ENCODE measurements at places on chromosomes 16 and 17.

DNA sequence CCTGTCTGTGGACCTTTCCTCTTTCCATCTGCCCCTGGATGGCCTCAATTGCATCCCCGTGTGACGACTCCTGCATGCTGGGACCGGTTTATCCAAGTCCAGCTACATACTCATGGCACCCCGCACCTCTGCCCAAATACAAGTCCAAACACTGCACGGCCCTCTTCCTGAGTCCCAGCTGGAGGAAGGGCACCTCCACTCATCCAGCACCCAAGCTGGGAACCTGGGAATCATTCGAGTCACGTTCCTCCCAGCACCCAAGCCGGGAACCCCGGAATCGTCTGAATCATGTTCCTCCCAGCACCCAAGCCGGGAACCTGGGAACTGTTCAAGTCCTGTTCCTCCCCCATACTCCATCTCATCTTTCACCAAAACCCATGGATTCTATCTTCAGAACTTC lies 10.2 kb downstream of the TRARG1 start:
- no peak for DNase-seq

DNA sequence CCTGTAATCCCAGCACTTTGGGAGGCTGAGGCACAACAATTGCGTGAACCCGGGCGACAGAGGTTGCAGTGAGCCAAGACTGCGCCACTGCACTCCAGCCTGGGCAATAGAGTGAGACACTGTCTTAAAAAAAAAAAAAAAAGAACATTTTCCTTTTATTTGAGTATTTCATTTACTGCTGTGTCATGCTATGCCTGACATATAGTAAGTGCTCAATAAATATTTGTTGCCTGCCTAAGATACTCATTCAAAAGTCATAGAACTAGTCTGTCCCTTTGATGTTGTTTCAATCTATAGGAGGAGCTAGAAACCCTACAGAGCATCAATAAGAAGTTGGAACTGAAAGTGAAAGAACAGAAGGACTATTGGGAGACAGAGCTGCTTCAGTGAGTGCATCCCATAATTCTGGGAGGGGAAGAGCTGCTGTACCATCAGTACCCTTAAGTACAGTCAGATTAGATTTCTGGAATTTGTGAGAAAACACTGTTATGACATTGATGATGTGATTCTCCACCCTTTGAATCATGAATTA lies 20.0 kb downstream of the CALCOCO2 start:
- DNase-seq, result no peak

DNA sequence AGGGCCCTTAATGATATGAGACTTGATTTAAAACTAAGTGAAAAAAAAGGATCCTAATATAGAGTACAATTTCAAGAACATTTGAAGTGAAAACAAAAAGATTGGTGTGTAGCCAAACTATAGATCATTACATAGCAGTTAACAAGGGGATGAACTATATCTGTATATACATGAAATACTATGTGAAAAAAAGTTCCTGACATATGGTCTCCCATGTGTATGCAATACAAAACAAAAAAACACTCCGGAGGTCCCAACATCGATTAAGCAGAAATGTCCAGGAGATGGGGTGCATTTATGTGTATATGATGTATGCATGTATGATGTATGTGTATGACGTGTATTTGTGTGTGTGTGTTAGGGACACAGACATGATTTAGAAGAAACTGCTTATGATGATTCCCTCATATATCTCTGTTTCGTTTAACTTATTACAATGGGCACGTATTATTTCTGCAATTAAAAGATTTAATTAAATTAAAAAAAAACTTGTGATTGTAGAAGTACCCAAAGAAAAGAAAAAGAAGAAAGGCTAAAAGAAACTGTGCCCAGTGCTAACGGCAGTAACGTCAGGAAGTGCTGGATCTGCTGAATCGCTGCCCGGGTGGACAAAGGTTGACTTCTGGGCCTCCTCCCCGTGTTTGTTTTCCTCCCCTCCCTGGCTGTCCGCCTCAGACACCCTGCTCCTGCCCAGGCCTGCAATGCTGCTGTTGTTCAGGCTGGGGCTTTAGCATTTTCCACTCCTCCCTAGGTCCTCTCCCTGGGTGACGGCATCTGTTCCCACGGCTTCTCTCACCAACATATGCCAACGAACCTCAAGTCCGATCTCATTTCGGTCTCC lies 36.9 kb downstream of the TBX4 start:
- no peak for DNase-seq

DNA sequence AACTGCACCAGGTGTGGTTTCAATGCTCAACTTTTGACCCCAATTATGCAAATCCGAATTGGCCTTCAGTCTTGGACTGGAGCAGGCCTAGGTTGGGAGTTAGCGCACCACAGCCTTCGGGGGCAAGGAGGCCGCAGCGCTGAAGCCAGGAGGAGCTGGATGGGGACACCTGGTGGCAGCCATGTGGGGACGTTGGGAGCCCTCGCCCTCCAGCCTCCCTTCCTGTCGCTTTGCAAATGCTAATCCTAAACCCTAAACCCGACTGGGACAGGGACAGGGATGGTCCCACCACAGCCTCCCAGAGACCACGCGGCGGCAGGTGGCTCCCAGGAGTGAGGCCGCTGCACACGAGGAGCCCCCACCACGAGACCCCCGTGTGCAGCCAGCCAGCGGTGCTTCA lies 58.7 kb downstream of the KLHDC4 start:
- no peak for DNase-seq

- DNase-seq, result no peak
Observed at GRCh38 chr16:72482695-72483094, 310.7 kb upstream of the PMFBP1 start.

DNA sequence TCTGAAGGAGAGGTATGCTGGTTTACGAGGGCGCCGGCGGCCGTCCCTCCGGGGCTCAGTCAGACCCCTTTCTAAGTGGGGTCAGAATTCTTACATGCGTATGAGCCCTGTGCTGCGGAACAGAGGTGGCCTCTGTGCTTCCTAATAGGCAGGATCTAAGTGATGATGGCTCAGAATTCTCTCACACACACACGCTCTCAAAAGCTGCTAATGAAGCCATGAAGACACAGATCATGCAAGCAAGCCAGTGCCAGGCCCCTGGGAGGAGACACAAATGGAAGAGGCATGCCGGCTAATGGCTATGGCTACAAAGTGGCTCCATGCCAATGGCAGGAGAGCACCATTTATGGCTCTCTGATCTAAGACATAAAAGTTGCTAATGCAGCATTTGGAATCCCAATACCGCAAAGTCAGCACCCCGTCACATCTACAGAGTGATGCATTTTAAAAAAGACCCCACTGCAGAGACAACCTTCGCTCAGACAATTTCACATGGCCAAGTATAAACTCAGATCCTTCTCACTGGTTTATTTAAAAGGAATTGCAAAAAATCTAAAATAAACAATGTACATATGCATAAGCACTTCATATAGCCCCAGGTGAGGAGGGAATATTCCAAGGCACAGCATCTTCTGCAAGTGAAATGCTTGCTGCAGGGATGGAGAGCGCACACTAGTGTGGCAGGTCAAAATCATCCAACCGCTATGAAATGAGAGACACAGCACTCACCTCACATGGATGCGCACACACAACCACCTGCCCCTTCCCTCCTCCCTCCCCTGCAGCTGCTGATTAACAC lies 24.5 kb downstream of the NPLOC4 start:
- no peak for DNase-seq

DNA sequence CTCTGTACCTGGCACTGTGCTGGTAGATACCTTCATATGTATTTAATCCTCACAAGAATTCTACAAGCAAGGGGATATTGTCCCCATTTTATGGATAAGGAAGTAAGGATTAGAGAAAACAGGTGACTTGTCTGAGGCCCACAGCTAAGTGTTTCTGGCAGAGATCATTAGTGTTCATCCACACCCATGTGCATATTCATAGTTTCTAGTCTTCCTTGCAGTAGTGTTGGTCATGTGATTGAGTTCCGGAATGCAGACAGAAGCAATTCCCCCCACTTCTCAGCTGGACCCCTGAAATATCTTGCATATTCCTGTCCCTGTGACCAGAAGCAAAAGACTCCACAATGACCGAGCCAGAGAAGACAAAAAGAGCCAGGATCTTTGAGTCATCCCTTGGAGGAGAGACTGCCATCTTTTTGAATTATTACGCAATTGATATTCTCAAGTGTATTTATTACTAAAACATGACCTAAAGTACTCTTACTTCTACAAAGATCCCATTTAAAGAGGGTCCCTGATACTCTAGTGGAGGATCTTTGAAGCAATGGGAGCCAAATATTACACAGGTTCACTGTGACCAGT lies 43.4 kb downstream of the SOX9 start:
- no peak for DNase-seq

GRCh38 chr17:62187681-62188080 lies 122.6 kb upstream of the MED13 start:
- peak; percentile 16 for DNase-seq

DNA sequence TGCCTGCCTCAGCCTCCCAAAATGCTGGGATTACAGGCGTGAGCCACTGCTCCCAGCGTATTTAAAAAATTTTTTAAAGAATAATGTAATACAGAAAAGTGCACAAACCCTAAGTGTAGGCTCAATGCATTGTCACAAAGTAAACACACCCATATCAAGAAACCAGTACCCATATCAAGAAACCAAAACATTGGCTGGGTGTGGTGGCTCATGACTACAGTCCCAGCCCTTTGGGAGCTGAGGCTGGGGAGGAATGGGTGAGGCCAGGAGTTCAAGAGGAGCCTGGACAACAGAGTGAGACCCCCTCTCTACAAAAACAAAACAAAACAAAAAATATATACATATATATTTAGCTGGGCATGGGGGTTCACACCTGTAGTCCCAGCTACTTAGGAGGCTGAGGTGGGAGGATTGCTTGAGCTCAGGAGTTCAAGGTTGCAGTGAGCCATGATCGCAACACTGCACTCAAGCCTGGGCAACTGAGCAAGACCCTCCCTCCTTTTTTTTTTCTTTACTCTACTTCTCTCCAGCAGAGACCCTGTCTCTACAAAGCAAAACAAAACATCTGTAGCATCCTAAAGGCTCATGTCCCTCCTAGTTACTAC lies 9.3 kb upstream of the PRR14 start:
- DNase-seq, result no peak

DNA sequence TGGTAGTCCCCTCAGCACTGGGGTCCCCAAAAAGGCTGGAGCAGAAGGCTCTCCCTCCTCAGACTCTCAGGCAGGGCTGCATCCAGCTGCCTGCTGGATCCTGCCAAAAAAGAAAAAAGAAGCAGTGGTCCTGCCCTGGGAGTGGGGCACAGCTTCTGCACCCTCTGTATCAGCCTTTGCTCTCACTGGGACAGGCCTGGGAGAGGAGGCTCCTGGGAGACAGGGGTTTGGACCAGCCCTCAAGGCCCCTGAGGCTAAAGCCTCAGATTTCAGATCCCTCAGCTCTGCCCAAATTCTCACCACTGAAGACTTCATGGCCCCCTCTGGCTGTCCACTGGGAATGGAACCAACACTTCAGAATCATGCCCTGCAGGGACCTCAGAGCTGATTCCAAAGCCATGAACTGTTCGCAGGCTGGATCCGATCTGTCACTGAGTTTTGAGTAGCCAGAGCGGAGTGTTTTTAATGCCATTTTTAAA lies 96.9 kb downstream of the C16orf78 start:
- DNase-seq, result no peak

DNA sequence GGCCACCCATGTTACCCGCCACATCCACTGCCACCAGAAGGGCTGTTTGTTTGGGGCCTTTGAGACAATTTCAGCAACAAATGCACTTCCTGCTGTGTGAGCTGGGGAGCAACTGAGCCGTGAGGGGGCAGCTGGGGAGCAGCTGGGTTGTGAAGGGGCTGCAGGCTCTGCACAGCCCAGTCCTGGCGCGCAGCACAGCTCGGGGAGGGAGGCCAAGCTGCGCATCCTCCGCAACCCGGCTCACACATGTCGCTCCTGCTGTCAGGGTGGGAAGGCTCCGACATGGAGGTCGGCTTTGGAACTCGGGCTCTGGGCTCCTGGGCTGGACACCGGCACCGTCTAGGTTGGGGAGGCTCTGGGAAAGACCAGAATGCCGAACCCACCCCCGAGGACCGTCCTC lies 53.6 kb downstream of the CBFA2T3 start:
- no peak for DNase-seq

DNA sequence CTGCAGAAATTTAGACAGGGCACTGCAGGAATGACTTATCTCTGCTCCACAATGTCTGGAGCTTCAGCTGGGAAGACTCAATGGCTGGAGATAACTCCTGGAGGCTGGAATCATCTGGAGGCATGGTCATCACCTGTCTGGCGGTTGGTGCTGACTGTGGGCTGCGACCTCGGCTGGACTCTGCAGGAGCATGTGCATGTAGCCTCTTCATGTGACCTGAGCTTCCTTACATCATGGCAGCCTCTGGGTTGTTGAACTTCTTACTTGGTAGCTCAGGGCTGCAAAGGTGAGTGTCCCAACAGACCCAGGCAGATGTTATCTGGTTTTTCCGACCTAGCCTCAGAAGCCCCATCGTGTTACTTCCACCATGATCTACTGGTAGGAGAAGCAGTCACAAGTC lies 188.2 kb upstream of the RPL38 start:
- no peak for DNase-seq

GRCh38 chr17:50189550-50190292 lies 11.7 kb downstream of the COL1A1 start:
- DNase-seq, result peak; percentile 47

DNA sequence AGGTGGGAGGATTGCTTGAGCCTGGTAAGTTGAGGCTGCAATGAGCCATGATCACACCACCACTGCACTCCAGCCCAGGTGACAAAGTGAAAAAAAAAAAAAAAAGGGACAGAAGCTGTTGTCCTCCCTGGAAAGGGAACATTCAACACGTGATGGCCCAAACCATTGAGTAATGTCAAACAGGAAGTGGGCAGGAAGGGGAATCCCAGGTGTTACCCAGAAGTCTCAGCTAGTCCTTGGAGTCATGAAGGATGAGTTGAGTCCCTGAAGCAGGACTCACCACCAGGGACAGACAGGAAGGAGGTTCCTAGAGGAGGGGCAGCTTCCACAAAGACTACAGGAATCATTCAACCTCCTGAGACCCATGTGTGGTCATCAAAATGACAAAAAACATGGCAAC lies 19.8 kb upstream of the CMIP start:
- DNase-seq, result no peak

DNA sequence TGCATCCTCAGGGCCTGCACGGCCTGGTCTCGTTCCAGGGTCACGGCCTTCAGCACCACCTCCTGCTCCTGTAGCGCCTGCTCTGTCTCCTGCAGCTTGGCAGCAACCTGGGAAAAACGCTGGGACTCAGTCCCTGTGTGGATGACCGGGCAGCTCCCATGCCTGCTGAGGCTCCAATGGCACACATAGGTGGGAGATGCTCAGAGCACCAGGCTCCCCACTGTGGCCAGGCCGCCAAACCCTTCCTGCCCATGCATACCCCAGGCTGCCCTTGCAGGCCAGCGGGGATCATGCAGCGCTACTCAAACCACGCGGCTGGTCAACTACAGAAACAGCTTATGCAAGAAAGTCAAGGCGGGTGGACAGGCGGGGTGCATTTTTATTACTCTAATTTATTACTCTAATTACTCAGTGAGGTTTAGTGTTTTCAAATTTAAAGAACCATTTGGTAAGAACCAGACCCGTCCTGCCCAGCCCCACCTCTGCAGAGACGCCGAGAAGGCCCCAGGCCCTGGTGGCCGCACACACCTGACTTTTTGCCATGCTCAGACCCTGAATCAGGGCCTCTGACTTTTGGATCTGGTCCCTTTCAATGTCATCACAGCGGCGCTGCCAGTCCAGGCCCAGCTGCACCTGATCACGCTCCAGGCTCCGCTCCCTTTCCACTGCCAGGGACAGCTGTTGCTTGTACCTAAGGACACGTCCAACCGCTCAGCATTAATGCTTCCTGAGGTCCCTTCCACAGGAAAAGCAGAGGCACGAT lies 34.0 kb downstream of the CCDC57 start:
- no peak for DNase-seq

GRCh38 chr17:73794336-73794735 lies 150.1 kb upstream of the SDK2 start:
- no peak for DNase-seq

Measured in foreskin fibroblast (primary cell).